Breast epithelium (tissue), 4 donors: ENCODE measurements at places on chromosomes 2 and 18. TPM values are rescaled to one million over a fixed set of nuclear protein-coding genes. Genes with fewer than 3 reads are reported as not detected.
A peak's percentile ranks its signal among the peaks of the same experiment; 100 is the strongest.

GRCh38 chr2:175259164-175259563 lies 77.7 kb upstream of the ATP5MC3 start:
- H3K27me3 ChIP-seq, result no peaks in the 10 kb centered on the region
- no peaks in the 10 kb centered on the region for H3K4me1 ChIP-seq
- no peak overlapping the region for H3K27ac ChIP-seq
- H3K36me3 ChIP-seq, result no peaks in the 10 kb centered on the region
- no peak overlapping the region for H3K4me3 ChIP-seq
- no peak for DNase-seq

DNA sequence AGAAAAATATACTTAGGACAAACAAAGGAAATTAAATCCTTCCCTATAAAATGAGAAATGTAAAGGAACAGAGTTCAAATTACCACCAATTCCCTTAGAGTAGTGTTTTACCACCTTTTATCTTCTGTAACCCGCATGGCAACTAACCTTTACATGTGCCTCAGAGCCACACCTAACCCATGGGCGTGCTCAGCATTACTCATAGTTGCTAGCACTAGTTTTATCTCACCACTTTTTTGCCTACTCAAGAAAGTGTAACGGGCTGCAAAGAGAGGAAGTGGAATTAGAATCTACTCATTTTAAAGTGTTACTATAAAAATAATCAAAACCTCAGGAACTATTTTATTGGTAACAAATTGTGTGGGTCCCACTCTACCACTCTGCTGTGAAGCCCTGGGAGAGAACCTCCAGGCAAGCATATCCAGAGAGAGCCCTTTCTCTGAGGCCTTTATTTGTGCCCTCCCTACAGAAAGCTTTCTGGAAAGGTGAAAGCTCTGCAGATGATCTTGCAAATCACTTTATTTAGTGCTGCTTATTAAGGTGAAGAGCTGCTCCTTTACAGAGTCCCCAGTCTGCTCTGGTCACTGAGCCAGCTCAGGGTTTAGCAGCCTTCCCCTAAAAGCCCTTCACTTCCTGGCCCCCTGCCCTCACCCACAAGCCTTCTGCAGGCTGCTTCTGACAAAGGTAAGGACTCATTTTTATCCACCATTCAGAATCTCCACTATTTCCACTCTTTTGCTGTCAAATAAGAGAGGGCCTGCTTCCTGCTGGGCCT lies 98.8 kb downstream of the TRABD2A start:
- H3K36me3 ChIP-seq, result no peaks in the 10 kb centered on the region
- no peaks in the 10 kb centered on the region for H3K4me1 ChIP-seq
- H3K27ac ChIP-seq, result no peak overlapping the region
- H3K4me3 ChIP-seq, result no peak overlapping the region
- DNase-seq, result no peak

SLC30A3 gene
- total RNA-seq, result not detected

DNA sequence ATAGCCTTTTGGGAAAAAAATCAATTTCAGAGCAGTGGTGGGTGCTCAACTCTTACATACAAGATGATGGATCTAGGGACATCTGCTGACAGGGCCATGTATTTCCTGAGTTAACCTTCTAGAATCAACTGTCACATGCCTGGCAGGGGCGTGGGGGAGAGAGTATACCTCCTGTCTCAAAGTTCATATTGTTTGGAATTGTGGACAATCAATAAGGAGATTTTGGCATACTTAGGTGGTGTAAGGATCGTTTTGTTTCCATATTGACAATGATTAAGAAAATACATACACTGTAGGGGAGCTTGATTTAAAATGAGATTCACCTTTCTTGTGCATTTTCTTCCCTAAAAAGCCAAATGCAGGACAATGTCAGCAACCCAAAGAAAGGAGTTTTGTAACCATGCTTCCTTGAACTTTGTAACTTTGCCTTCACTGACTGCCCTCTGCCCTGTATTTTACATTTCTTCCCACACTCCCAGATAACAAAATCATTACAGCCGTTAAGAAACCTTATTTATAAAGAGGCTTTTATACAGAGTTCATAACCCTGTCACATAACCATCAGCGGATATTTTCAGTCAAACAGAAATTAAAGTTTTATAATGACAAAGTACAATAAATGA lies 88.4 kb downstream of the MEP1B start:
- no peak for DNase-seq
- no peaks in the 10 kb centered on the region for H3K36me3 ChIP-seq
- H3K4me1 ChIP-seq, result no peaks in the 10 kb centered on the region
- no peak overlapping the region for H3K27ac ChIP-seq
- no peak overlapping the region for H3K4me3 ChIP-seq

DNA sequence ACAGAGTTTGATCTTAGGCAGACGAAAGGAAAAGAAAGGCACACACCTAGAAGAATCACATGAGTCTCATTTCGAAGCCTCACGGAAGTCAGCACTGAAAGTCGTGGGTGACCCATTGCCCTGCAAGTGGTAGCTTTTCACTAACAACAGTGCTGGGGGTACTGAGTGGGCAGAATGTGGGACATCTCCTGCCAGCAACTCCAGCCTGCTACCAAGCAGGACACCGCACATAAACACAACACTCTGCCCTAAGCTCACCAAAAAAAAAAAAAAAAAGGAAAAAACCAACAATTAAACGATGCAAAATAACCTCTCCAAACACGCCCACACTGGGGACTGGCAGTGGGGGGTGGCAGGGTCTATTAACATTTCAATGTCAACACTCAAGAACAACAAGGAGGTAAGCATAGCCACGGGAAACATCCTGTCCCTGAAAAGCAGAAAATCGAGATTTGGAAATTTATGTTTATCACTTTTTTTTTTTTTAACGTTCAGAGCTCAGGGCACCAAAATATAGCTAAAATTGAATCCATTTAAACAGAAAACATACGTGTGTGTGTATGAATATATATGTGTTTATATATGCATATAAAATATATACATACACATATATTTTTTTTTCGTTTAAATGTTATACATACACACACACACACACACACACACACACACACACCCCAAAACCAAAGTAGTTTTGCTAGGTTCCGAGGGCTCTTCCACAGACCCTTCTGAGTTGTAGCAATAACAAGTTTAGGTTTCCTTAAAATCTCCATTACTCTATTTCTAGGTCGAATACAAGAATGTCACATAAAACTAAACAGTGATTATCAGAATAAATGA lies 2.2 kb downstream of the INO80D start:
- no peaks in the 10 kb centered on the region for H3K36me3 ChIP-seq
- peak overlapping the region; percentile 100 for H3K27ac ChIP-seq
- no peak for DNase-seq
- H3K4me1 ChIP-seq, result peaks cover 2% of the 10 kb centered on the region
- no peaks in the 10 kb centered on the region for H3K27me3 ChIP-seq
- H3K4me3 ChIP-seq, result peak overlapping the region; percentile 84

AGAP1 gene
- 19.7 TPM for total RNA-seq
